ENCODE measurements at places on chromosomes 16 and 17.

DNA sequence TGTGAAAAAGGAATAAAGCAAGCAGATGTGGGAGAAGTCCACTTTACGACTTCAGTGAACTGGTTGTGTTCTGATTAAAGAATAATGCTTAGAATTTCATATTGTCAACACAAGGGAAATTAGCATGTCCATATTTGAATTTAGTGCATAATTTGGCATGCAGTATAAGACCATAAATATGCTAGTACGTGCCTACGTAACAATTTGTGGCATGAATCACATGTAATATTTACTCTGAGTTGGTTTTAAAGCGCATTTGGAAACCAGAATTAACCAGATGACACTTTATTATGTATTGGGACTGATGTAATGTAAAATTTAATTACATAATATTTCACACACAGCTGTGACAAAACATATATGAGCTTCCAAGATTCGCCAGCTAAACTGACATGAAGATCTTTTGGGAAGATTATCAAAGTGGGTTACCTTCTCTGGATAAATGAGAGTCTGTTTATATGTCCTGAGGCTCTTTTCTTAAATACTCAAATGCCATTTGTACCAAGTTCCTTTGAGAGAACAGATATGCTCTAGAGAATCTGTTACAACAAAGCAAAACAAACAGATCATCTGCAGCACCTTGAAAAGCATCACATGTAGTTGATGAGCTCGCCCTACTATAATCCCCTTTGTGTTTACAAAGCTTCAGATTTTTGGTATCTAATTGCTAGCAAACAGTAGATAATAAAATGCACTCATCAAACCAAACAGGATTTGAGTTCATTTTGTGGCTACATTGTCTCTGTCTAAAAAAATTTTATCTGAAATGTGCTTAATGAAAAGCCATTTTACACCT is 1468.6 kb downstream of the CDH11 start:
- DNase-seq = no peak

DNA sequence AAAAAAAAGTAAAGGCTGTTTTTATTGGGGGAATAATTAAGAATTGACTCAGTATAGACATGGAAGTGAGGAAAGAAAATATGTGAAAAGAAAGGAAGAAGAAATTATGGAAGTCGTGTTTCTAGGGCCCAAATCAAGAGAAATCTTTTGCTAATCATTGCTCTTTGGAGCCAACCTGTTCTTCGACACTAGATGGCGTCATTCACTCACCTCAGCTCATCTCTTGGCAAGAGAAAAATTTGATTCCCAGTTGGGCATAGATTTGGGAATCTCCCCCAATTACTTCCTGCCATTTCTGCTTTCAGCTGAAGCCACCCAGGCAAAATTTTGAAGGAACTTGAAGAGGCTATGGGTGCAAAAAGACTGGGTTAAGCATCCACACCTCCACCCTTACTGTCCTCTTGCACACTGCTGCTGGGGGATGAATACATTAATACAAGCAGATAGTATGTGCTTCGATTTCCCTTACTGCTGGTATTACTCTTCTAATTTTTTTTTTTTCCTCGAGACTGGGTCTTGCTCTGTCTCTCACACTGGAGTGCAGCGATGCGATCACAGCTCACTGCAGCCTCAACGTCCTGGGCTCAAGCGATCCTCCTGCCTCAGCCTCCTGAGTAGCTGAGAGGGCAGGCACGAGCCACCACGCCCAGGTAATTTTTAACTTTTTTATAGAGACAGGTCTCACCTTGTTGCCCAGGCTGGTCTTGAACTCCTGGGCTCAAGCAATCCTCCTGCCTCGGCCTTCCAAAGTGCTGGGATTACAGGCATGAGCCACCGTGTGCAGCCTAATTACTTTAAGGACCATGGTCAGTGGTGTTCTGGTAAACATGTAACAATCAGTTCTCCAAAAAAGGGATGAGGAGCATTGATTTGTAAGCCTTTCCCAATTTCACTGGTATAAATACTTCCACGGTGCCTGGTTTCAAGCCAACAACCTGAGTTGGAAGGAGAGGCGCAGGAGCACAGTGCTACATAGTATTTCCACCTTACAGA is 13.5 kb downstream of the PSMD7 start:
- DNase-seq = no peak

- DNase-seq = no peak
Observed at GRCh38 chr17:48162306-48162934, 54.9 kb downstream of the SNX11 start.

DNA sequence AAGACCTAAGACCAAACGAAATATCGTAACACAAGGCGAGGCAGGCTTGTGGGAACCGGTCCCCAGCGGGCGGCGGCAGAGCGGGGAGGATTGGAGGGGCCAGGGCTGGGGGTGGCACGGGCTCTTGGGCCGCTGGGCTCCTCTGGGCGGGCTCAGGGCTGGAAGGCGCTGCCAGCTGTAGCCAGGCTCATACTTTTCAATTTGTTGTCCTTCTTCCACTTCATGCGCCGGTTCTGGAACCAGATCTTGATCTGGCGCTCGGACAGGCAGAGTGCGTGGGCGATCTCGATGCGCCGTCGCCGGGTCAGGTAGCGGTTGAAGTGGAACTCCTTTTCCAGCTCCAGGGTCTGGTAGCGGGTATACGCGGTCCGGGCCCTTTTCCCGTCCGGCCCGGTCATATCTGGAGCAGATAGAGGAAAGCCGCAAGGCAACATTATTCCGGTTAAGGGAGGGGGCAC is 1.5 kb downstream of the HOXB5 start:
- DNase-seq = no peak

- no peak for DNase-seq
Observed at GRCh38 chr17:81412490-81413093, 17.3 kb downstream of the BAHCC1 start.

DNA sequence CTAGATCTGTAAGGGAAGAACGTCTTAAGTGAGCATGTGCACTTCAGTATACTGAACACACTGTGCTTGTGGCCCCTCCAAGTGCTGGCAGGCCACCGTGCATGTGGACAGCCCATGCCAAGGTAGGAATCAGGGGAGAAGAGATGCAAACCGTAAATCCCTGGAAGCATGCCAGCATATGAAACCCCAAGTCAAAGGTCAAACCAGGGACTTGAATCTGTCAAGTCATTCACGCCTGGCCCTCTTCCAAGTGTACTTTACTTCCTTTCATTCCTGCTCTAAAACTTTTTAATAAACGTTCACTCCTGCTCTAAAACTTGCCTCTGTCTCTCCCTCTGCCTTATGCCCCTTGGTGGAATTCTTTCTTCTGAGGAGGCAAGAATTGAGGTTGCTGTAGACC is 2.8 kb upstream of the ATXN2L start:
- DNase-seq = no peak

Measured in stimulated activated CD8-positive, alpha-beta memory T cell treated with anti-CD3 and anti-CD28 coated beads, Interleukin-4, amount 100 ng/mL, for 1 hour (primary cell).